ENCODE measurements at places on chromosomes 12 and 14.

DNA sequence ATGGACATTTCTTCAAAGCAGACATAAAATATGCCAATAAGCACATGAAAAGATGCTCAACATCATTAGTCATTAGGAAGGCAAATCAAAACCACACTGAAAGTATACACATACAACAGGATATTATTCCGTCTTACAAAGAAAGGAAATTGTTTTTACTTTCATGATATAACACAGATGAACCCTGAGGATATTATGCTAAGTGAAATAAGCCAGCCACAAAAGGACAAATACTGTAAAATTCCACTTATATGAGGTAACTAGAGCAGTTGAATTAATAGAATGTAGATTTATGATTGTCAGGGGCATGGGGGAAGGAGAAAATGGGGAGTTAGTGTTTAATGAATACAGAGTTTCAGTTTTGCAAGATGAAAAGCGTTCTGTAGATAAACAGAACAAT, 4.2 kb downstream of the ACYP1 start:
- peak; percentile 66 for DNase-seq

- DNase-seq, result no peak
Observed at GRCh38 chr12:76313299-76313698, 34.9 kb downstream of the BBS10 start.

DNA sequence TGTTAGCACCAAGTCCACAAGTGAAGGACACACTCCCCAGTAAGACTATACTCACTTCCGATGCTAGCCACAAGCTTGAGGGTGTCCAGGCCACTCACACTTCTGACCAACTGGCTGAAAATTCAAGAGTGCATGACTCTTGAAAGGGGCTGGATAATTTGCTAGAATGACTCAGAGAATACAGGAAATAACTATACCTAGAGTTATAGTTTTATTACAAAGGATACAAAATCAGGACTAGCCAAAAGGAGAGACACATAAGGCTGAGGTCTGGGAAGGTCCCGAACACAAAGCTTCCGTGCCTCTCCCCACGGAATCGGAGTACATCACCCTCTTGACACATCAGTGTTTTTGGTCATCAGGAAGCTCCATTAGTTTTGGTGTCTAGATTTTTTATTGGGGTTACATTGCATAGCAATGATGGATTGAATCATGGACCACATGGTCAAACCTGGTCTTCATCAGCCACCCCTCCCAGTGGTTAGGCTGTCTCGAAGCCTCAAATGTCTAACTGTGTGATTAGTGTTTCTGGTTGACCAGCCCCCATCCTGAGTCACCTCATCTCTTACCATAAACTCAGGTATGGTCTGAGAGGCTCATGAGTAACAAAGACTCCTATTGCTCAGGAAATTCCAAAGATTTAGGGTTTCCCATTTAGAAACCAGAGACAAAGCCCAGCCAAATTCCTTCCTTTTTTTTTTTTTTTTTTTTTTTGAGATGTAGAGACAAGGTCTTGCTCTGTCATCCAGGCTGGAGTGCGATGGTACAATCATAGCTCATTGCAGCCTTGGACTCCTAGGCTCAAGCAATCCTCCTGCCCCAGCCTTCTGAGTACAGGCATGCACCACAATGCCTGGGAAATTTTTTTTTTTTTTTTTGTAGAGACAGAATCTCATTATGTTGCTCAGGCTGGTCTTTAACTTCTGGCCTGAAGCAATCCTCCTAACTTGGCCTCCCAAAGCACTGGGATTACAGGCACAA, 472.0 kb upstream of the TBX3 start:
- peak; percentile 99 for DNase-seq

DNA sequence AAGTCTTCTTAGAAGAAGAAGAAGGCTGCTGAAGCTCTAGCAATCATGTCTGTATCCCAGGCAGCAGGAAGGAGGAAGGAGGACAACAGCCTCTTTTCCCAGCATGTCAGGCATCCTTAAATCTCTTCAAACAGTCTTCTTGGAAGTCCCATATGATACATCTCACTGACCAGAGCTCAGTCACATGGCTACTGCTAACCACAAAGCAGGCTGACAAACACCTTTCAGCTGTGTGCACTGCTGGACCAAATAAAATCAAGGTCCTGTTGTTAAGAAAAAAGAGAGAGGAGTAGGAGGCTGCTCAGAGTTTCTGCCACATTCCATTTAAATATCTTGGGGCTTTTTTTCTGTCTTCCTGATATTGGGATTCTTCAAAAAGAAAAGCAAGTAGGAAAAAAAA, 203.4 kb upstream of the PELI2 start:
- DNase-seq, result peak; percentile 10

- DNase-seq, result peak; percentile 27
Observed at GRCh38 chr12:70605976-70606375, 31.3 kb downstream of the PTPRB start.

DNA sequence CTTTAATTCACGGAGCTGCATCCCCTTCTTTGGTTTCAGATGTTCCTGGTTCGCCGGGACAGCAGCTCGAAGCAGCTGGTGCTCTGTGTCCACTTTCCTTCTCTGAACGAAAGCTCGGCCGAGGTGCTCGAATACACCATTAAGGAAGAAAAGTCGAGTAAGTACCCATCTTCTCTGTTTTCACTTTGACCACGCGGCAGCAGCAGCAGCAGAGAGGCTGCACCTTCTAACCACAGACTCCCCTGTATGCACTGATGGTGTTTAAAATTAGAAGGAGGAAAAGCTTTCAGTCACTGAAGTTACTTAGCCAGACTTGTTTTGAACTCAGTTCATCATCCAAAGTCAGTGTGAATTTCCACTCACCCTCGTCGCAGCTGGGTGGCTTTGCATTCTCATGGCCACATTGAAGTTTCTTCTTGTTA, 63.8 kb downstream of the RIN3 start:
- DNase-seq, result no peak

DNA sequence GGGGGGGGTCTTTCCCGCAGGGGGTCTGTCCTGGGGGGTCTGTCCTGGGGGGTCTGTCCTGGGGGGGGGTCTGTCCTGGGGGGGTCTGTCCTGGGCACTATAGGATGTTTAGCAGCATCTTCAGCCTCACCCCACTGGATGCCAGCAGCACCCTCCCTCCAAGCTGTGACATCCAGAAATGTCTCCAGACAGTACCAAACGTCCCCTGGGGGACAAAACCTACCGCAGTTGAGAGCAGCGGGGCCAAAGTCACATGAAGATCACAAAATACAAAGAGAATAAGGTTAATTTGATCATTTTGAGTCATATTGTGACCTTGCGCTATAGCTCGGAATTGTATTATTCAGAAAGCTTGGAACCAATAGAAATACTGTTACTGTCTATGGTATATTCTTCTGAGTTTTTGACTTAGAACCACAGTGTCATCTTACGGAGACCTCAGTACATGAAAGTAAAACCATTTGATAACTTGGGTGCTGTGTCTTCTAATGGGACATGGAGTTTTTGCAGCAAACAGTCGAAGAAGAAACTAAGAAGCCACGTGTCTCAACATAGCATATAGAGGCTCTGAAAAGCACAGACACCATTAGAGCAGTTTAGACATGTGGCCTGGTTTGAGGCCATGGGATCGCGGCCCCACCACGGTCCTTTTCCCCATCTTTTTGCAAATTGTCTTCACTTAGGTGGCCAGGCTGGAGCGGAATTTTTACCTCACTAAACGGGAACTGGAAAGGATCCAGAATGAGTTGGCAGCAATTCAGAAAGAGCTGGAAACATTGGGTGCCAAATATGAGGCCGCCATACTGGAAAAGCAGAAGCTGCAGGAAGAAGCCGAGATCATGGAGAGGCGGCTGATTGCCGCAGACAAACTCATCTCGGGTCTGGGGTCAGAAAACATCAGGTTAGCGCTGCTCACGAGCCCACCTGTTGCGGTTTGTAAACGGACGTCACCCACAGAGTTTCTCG, 59.9 kb downstream of the CCDC92 start:
- peak; percentile 26 for DNase-seq

DNA sequence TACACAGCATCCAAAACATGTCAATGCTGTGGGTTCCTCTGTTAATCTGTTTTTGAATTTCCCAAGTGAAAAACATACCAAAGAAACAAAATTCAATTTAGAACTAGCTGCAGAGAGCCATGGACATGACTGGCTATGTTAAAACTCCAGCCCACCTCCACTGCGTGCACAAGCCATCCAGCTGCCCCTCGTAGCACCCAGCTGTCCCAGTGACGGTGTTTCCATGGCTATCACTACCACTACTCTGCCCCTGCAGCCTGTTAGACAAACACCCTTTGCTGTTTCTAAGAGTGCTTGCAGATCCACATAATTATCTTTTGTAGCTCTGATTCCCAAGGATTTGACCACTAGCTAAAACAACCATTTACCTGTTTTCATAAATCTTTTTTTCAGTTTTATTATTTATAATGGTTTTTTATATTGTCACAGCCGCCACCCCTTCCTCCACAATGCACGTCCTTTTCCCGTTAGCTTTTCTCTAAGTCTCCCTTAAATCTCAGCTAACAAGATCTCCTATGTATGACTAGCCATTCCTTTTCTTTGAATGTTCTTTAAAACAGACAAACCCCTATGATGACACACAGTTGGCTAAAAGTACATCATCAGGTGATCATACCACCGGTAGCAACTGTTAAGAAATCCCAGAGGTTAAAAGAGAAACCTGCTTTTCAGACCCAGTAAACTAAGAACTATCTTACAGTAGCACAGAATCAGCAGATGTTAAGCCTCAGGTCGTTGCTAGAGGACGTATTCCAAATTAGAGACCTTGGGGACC, 37.8 kb upstream of the NAA30 start:
- no peak for DNase-seq

- peak; percentile 22 for DNase-seq
Observed at GRCh38 chr14:33184587-33184986, 245.9 kb downstream of the NPAS3 start.

- DNase-seq, result peak; percentile 72
Observed at GRCh38 chr14:65019944-65020566, 33.4 kb downstream of the FNTB start.

GRCh38 chr12:12405882-12406281, 49.0 kb downstream of the BORCS5 start:
- DNase-seq, result no peak

DNA sequence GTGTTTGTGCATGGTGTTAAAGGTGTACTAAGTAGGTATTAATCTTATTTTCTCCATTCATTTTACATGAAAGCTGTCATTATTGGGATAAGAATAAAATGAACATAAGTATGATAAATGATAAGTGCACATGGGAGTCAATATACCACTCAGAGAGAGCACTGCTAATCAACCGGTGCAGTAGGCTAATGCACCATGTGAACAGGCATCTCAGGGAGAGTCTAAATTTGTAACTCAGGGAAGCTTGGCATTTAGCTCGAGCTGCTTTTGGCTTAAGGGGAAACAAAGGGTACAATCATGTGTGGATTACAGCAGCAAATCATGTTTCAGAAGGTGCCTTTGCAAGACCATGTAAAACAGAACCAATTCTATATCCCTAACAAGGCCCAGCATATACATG, 127.4 kb downstream of the MGST1 start:
- DNase-seq, result no peak

DNA sequence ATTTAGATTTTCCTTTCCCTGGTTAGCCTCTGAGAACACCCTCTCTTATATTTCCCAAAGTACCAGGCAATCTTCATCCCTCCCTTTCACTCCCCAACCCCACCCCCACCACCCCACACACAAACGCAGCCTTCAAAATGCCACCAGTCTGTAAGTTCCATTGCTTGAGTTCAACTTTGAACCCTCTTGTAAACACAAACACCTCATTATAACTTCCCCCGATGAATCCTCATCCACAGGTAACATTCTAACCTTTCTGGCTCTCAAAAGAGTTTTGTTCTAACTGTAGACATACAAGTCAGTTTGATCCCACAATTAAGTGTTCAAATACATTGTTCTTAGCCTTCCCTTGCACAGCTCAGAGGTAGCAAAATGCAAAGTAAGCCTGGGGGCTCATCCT, 199.4 kb upstream of the FOXN3 start:
- no peak for DNase-seq

GRCh38 chr14:101412739-101413138, 148.6 kb upstream of the DIO3 start:
- no peak for DNase-seq

GRCh38 chr12:19014240-19014639, 115.3 kb upstream of the PLEKHA5 start:
- no peak for DNase-seq

GRCh38 chr12:45475594-45475993, 253.9 kb upstream of the ARID2 start:
- DNase-seq, result no peak

DNA sequence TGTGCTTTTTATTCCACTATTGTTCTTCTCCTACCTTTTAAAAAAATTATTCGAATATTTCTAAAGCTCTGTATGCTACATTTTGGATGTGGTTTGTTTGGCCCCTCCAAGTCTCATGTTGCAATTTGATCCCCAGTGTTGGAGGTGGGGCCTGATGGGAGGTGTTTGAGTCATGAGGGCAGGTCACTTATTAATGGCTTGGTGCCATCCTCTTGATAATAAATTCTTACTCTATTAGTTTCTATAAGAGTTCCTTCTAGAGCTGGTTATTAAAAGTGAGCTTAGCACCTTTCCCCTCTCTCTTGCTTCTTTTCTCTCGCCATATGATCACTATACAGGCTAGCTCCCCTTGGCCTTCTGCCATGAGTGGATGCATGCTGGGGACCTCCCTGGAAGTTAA, 445.6 kb upstream of the PDE3A start:
- DNase-seq, result no peak

DNA sequence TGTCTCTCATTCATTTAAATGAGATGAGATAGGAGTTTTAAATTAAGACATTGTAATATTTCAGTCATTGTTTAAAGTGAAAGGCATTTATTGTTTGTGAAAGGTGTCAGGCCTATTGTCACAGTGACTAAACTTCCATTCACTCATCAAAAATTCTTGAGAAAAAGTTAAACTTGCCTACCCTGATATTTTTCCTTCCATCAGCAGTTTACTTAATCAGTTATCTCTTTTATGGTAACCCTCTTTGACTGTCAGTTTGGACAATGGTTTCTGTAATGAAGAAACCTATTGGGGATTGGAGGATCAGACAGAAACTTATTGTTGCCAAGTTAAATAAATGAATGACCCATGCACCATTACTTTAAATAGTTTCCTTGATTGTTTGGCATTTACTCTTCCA, 241.6 kb downstream of the NUBPL start:
- no peak for DNase-seq

- DNase-seq, result peak; percentile 10
Observed at GRCh38 chr12:60043236-60043635, 447.4 kb downstream of the SLC16A7 start.

GRCh38 chr12:4477129-4477528, 31.5 kb upstream of the FGF6 start:
- DNase-seq, result no peak

DNA sequence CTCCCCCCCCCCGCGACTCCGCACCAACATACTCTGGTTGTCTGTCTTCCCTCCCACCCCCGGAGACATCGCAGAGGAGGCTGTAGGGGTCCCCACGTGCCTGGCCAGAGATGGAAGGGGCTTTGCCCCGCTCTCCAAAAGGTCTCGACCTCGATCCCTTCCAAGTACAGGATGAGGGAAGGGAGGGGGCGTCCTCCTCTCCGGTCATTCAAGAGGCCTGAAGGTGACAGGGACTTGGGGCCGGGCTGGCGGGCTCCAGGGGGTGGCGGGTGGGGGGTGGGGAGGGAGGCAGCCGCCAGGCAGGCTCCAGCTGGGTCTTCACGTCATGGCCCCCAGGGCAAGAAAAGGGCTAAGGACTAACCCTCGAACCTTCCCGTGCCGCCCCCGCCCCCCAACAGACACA, 15.1 kb downstream of the TBX3 start:
- DNase-seq, result no peak

GRCh38 chr12:85237327-85237726, 42.7 kb upstream of the ALX1 start:
- DNase-seq, result no peak

Measured in fibroblast of skin of right biceps (primary cell).